ENCODE measurements at places on chromosomes 4 and X. TPM values are rescaled to one million over a fixed set of nuclear protein-coding genes. Genes with fewer than 3 reads are reported as not detected.

Gene DMRTC1
- total RNA-seq, result not detected

Gene DMP1
- total RNA-seq, result not detected

Gene SGMS2
- 72.9 TPM for total RNA-seq

Gene BEX5
- total RNA-seq, result 4.1 TPM

Gene CENPVL2
- total RNA-seq, result not detected

Gene PCYT1B
- not detected for total RNA-seq

Gene SLC49A3
- total RNA-seq, result 15.4 TPM

Gene XK
- 0.22 TPM for total RNA-seq

Gene ESX1
- total RNA-seq, result not detected

Gene NFKB1
- total RNA-seq, result 35.4 TPM

Measured in subcutaneous adipose tissue (tissue), 4 donors.